ENCODE measurements at places on chromosomes 13 and 19.

- DNase-seq = no peak
These were observed 59.0 kb downstream of the WDFY2 start for GRCh38 chr13:51643105-51643881.

DNA sequence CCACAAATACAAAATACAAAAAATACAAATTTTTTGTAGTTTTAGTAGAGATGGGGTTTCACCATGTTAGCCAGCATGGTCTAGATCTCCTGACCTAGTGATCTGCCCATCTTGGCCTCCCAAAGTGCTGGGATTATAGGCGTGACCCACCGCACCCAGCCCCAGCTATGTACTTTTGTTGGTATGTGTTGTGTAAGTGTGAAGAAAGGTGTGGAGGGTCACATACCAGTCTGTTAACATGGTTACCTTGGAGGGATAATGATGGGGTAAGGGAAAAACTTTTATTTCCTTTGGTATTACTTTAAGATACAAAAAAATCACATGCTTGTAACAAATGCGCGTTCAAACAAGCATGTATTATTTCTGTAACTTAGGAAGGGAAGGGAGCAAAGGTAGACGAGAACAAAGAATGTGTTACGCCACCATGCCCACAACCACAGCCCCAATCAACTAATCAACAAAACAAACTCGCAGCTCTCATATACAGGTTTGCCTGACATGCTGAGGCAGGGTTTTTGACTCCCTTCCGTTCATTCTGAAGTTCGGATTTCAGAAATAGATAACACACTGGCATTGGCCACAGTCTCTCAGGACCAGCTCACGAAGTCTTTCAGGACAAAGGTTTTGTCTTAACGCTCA is 13.5 kb upstream of the VWA8 start:
- no peak for DNase-seq

GRCh38 chr19:901216-902092 is 8.2 kb downstream of the RNU6-9 start:
- no peak for DNase-seq

GRCh38 chr13:64239372-64239771 is 2823.7 kb upstream of the PCDH20 start:
- no peak for DNase-seq

DNA sequence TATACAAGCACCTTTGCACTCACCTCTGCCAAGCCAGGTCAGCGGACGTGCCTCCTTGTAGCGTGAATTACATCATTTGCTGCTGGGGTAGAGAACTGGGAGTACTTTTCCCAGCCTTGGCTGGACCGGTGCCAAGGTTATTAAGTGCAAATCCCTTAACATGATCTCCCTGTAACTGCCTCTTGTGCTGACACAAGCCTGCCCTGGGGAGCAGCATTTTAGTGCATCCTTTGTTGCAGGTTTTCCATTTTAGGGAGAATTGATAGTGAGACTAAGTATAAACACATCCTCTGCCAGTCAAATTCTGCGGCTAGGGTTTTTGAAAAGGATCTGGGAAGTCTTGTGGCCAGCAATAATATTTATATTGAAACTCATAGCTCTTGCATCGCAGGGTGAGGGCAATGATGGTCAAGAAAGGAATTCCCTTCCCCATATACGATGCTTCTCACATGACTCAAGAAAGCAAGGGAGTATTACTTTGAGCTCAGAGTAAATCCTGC is 32.7 kb upstream of the DCLK1 start:
- no peak for DNase-seq

DNA sequence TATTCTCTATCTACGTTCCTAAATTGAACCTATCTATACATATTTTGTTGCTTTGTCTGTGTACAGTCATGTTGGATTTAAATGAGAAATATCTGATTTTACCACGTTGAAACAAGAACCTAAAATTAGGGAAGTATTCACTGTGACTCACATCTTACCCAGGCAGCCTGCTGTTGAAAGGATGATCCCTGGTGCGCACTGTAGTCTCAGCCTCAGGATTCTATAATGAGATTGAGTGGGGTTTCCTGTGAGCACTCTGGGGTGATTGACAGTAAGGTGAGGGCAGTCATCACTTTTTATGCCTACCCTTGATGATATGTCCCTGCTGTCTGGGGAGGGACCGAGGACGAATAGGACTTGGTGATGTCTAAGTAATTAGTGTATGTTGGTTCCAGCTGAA is 35.4 kb downstream of the PCCA start:
- no peak for DNase-seq

DNA sequence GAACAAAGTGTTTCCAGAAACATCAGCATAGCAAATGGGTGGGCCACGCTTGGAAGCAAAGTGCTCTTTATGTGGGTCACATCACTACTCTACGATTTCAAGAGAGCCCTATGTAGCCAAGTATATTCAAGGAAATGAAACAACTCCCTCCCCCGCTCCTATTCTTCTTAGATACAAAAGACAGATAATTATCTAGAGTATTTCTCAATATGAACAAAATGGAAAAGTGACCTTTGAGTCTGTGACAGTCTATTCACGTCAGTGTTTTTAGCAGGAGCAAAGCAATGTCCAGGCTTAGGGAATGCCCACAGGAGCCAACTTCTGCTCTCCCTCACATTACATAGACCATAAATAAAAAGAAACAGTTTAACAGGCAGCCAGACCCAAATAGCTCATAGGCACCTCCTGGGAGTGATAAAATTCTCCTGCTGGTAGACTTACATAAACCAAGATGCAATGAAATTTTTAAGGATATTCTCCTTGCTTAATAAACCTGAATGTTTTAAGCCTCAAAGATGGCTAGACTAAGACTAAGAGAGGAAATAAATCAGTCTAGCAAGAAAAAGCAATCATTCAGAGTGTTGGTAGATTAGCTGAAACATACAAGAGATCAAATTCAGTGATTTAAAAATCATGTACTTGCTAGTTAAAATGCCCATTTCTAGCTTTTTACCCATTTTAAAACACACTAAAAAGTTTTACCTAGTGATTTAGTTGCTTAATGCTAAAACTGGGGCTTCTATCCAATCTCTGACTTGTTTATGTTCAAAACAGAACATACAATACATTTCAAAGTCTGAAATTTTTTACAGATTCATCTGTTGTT is 182.8 kb downstream of the RGCC start:
- DNase-seq = no peak

GRCh38 chr19:33171916-33172359 is 22.2 kb upstream of the LRP3 start:
- no peak for DNase-seq

DNA sequence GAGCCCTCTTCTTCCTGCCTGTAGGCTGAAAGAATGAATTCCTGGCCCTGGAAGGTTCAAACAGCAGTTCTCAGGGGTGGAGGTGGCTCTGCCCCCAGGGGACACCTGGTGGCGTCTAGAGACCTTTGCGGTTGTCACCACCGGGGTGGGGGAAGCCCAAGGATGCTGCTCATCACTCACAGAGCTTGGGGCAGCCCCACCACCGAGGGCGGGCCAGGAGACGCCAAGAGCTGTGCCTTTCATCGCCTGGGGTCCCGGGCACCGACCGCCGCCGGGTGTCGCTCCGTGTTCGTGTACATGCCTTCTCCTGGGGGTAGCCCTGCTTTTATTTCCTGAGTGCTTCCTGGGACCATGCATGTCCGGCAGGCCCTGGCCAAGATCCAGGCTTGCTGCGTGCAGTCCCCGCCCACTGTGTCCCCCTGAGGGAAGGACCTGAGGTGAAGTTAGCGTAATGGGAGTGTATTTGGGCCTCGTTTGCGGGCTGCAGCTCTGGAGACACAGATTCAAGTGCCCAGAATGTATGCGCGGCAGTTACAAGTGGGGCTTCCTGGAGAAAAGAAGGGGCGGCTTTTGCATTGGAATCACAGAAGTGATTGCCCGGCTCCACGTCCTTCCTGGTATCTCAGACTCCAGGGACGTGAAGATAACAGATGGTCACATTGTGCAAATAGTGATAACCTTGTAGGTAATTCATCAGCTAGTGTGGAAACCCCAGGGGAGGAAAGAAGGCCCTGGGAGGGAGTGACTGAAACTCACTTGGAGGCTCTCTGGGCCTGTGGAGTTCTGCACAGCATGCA is 7.8 kb downstream of the DOT1L start:
- no peak for DNase-seq

DNA sequence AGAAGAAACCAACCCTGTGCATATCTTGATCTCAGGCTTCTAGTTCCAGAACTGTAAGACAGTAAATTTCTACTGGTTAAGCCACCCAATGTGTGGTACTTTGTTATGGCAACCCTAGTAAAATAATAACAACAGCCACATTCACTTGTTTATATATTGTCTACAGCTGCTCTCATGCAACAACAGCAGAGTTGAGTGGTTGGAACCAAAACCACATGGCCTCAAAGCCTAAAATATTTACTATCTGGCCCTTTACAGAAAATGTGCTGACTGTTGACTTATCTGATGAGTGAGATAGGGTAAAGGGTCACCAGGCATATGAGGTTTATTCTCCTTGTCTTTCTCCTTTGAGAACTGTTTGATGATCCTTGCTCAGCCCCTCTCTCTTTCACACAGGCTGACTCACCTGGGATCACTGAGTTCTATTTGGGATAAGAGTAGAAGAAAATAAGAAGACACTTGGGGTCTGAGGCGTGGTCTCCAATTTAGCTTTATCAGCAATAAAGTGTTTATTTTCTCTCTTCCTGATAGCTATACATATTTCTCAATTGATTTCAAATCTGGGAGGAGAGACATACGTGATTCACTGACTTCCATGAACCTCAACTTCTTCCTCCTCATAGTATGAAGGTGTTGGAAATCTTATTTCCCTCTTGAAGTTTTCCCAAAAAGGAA is 227.5 kb upstream of the STARD13 start:
- DNase-seq = no peak

DNA sequence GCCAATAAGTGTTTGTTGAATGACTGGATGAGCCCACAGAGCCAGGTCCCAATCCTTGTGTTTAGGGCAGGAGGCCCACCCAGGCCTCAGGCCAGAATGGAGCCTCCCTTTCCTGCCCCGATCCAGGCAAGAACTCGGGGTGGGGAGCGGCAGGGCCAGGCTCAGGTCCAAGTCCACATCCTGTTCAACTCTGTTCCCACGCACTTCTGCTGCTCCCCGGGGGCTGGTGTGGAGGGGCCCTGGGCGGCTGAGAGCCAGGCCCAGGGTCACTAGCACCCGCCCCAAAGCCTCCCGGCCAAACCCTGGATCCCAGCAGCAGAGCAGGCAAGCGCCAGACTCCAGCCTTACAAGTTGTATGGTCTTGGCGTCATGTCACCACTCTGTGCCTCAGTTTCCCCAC is 8.0 kb downstream of the ANGPTL8 start:
- DNase-seq = no peak

DNA sequence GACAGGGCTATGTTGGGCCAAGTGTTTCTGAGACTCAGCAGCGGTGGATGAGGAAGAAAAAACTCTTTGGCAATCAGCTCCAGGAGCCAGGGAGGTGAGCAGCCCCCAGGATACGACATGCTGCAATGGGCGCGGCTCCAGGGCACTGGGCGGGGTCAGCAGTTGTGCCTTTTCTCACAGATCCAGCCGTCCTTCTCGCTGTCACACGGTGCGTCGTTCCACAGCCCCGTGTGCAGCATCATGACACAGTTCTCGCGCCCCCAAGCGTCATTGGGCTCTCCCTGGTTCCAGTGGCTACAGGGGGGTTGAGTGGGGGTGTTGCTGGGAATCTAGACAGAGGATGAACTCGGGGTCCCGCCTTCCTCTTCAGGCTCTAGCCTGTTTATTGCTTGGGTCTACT is 2.7 kb downstream of the CLEC4G start:
- DNase-seq = no peak

- no peak for DNase-seq
These were observed 103.3 kb upstream of the HTR2A start for GRCh38 chr13:47000165-47000564.

Measured in cerebellar cortex (tissue), 1 donor.